ENCODE measurements at places on chromosomes 13 and 19.

DNA sequence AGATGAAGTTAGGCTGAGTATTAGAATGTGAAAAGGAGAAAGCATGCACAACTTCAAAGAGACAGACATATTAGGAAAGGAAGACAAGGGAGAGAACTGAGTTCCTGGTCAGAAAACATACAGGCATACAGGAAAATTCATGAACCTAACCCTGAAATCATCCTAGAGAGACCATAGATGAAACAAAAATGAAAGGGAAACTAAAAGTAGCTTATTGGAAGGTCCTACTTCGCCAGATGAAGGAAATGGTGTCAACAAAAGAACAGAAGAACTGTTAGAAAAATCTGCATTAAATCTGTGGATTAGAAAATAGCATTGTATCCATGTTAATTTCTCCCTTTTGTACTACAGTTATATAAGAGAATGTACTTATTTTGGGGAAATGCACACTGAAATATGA, 169.0 kb upstream of the UFM1 start:
- no peak for DNase-seq

- peak; percentile 55 for DNase-seq
Measured at GRCh38 chr13:104837756-104838155, 1697.7 kb downstream of the EFNB2 start.

DNA sequence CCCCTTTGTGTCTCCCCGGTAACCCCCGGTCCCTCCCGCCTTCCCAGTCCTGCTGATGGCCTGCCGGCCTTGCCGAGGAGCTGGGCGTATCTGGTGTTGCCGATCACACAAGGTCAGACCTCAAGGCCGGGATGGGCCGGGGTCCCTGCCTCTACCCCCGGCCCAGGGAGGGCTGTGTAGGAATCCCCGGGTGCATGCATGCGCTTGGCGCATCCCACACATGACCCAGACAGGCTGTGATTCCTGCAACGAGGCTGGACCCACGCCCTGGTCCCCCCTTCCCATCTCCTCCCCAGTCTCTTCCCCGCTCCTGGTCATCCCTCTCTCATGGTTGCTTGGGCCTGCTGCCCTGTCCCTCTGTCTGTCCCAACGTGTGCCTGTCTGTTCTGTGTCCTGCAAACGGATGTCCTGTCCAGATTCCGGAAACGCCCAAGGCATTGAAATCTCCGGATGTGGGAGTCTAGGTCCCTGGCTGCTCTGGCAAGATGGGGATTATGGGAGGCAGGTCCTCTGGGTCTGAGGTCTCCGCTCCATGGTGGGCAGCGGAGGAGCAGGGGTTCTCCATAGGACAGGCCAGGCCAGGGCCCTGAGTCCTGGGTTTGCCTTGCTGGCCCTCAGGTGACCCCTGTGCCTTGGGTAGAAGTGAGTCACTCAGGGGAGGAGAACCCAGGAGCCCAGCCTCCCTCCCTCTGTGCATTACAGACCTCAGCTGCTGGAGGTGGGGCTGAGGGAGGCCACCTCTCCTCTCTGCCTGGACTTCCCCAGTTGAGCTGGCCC, 1.6 kb downstream of the PKN1 start:
- peak; percentile 46 for DNase-seq

DNA sequence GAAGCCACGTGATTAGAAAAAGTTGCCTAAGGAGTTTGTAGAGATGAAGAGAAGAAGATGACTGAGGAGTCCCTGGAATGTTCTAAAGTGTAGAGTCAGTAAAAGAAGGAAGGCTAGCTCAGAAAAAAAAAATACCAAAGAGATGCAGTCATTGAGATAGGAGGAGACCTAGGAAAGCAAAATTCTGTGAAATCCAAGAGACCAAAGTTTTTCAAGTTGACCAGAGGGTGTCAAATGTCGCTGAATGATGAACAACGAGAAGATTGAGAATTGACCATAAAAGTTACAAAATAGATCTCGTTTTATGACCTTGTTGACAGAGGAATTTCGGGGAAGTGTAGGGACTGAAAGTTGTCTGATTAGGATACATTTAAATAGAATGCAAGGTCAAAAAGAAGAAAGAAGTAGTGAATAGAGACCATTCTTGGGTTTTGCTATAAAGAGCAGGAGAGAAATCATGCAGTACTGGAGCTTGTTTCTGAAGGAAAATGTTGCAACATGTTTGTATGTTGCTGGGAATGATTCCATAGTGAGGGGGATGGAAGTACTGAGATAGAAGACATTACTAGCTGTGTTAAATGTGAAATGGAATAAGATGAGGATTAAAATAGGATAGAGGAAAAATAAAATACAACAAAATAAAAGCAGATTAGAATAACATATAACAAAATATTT, 30.2 kb upstream of the HTR2A start:
- no peak for DNase-seq

DNA sequence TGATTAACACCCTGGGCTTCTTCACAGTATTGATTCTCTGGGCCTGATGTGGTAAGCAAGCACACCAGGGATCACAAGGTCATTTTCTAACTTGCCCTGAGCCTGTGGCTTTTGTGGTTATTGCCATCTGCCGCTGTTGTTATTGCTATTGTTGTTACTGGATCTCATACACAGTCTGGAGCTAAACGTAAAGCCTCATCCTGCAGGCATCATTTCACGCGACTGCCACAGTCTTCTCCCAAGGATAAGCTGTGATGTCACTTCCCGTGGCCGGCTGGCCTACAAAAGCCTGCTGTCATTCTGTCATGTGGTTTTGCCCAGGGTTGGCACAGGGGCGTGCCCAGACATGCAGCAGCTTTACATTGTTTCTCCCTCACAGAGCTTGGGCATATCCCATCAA, 154.0 kb upstream of the GPR12 start:
- peak; percentile 70 for DNase-seq

GRCh38 chr13:20160306-20161274, at the start of gene GJA3:
TSS of gene GJA3 (minus strand) at chr13:20161052. CDS start at chr13:20143288, 17,764 bp downstream.
- DNase-seq, result peak; percentile 35

DNA sequence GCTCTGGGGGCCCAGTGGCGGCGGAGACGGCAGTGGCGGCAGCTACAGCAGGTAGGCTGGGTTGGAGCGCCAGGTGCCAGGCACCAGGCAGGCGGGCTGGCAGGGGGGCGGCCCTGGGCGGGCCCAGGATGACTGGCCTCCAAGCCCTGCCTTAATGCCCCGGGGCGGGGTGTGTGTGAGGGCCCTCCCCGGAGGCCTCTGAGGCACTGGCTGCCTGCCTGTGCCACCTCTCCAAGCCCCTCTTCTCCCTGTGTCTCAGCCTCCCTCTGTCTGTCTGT, at the start of gene KLK11:
Gene KLK11, minus strand, starts transcription at position 63 of the 278 bp plus-strand sequence. CDS start 985 bp downstream, outside the sequence.
- no peak for DNase-seq

GRCh38 chr13:98890925-98891324, 86.9 kb downstream of the DOCK9 start:
- no peak for DNase-seq

DNA sequence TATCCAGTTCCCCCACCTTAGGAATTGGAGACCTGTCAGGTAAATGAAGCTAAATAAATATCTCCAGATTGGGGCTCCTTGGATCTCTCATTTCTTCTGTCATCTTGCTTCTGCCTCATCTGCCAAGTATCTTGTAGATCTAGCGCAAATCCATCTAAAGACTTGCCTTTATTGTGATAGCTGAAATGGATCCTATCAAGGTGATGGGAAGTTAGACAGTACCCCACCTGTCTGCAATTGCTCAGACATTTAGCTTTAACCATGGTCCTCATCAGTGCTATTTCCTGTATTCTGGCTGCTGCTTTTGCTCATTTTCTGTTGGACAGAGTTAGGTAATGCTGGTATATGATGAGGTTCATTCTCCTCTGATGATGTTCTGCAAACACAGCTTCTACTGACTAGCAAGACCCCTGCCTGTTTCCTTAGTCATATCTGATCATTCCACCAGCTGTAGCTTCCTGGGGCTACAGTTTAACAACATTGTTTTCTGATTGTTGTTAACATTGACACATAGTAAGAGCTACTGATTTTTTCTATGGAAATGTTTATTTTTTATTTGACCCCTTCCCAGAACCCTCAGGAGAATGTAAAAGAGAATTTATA, 340.0 kb downstream of the DCT start:
- no peak for DNase-seq

- DNase-seq, result no peak
Measured at GRCh38 chr13:44874886-44875630, 114.2 kb downstream of the NUFIP1 start.

- no peak for DNase-seq
Measured at GRCh38 chr13:30796631-30797601, 61.6 kb downstream of the ALOX5AP start.

DNA sequence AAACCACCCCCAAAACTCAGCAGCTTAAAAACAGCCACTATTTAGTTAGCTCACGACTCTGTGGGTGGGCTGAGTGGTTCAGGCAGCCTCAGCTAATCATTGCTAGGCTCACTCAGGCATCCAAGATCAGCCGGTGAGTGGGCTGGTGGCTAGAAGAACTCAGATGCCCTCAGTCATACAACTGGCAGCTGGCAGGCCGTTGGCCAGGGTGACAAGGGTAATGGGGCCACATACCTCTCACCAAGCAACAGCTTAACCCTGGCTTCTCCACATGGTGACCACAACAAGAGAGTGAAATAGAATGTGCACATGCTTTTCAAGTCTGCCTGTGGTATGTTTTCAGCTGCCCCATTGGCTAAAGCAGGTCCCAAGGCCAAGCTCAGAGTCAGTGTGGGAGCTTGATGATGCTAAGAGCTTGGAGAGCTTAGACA, 435.4 kb upstream of the TSHZ3 start:
- no peak for DNase-seq

GRCh38 chr13:105007166-105007808, 1528.2 kb downstream of the EFNB2 start:
- no peak for DNase-seq

DNA sequence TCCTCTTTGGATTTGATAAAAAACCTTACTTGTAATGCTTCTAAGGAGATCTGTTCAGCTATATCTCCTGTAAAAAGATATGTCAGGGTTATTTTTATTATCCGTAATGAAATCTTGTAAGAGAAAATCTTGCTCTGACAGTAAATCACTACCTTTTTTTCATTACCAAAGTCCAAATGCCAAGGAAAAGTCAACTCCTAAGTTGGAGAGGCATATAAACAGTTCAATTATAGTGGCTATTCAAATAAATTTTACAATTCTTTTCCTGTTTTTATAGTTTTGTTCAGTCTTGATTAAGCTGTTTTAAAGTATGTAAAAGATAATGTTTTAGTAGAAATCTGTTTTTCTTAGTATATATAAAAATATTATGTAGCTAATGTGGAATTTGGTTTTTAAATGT, 9.0 kb downstream of the KCTD4 start:
- no peak for DNase-seq

DNA sequence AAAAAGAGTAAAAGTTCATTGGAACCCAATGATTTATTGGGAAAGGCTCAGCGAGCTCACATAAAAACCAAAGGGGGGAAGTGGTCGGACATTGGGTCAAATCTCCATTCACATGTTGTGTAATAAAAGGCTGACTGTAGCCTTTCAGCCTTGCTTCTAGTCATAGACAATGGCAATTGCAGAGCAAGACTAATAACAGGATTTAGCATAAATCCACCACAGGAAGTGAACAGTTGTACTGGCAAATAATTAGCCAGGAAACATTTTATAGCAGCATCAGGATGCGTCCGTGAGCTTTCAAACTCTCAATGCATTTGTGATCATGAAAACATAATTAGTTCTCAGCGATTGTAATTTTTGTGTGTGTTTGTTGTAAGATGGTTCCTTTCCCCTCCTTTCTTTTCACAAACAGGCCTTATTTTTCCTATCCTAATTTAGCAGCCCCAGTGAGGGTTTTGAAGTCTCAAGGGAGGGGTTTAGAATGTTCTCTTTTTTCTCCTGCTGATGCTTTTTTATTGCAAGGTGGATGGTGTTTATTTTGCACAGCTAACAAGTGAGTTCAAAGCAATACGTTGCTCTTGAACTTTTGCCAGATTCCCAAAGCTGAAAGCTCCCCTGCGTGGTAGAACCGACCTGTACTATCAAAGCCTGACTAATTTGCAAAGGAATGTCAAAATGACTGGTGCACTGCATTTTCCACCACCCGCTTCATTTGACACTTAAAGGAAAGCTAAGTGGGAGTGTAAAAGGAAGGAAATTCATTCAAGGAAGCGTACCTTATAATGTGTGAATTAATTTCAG, 105.6 kb downstream of the SPRY2 start:
- peak; percentile 17 for DNase-seq

- DNase-seq, result no peak
Measured at GRCh38 chr13:44661936-44662335, 85.8 kb upstream of the TSC22D1 start.

DNA sequence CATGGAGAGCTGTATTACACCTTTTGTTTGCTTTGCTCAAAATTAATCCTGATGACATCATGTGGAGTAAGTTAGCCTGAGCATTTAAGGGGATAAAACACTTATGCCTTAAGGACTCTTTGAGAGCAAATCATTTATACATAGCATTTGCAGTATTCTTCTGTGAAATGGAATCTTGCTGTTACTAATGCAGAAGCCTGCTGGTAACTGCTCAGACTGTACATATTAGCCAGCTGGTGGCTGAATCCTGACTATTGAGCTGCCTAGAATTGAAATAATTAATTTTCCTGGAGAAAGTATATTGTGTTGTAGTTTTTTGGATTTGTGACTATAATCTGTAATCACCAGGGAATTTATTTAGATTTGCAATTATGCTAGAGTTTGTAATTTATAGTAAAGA, 363.2 kb downstream of the GPC6 start:
- no peak for DNase-seq

GRCh38 chr13:109172136-109172535, 542.7 kb downstream of the MYO16 start:
- no peak for DNase-seq

GRCh38 chr13:109646423-109646822, 140.0 kb downstream of the IRS2 start:
- no peak for DNase-seq

- DNase-seq, result peak; percentile 56
Measured at GRCh38 chr13:22114630-22115311, 443.9 kb downstream of the FGF9 start.

DNA sequence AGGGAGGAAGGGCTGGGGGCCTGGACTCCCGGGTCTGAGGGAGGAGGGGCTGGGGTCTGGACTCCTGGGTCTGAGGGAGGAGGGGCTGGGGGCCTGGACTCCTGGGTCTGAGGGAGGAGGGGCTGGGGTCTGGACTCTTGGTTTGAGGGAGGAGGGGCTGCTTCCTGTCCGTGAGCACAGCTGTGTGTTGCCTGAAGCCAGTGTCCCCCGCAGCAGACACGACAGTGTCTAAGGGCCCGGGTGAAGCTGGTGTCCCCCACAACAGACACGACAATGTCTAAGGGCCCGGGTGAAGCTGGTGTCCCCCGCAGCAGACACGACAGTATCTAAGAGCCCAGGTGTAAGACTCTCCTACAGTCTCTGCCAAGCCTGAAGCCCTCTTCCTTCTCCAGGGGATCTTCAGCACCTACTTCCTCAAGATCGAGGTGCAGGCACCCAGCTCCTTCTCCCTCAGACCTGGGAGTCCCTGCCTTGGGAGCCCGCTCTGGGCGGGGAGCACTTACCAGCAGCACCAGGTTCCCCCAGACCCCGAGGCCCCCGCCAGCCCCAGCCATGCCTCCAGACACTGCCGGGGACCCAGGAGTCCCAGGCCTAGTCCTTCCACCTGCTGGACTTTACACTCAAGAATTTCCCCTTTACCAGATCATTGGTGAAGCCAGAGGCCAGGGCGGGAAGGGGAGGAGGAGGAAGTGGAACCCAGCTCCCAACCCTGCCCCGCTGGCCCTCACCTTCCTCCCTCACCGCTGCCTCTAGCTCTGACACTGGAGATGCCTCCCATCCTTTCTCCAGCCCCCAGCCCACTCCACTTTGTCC, at the start of gene PTPRH:
Gene PTPRH, minus strand, starts transcription at position 622 of the 813 bp plus-strand sequence. Its CDS starts 68 bp downstream, at position 554.
- DNase-seq, result no peak

- no peak for DNase-seq
Measured at GRCh38 chr13:28459911-28460310, 35.0 kb downstream of the FLT1 start.

Data from hematopoietic multipotent progenitor cell treated with erythropoietin and hydrocortisone succinate and interleukin-3 and kit ligand, for 6 days (in vitro differentiated cells).